Mesenchymal stem cell (in vitro differentiated cells and primary cell): ENCODE measurements at places on chromosomes 4 and X.

- DNase-seq: no peak
These were observed 131.5 kb downstream of the JADE1 start for GRCh38 chr4:128940971-128941370.

DNA sequence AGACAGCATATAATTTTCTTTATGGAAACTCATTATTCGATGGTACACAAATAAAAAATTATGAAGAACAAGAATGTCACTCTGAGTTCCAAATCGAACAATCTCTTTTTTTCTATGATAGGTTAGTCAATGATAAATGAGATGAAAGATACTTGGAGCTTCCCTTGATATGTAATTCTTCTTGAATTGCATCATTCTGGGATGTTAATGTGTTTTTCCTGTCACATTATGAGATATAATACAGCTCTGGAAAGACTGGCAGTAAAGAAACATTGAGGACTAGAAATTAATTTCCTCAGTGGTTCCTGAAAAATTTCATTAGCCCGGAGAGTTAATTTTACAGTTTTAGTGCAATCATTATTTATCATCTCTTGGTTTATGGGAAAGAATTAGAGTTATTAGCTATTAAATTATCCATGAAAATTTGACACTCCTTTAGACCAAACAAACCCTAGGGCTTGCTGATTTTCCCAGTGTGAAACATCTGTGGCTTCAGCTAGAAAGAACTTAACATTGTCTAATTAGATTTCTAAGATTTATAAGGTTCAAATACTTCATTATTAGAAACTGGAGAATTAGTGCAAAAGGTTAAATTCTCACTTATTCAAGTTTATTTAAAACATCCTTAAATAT lies 1546.6 kb upstream of the TENM3 start:
- DNase-seq: peak; percentile 5

DNA sequence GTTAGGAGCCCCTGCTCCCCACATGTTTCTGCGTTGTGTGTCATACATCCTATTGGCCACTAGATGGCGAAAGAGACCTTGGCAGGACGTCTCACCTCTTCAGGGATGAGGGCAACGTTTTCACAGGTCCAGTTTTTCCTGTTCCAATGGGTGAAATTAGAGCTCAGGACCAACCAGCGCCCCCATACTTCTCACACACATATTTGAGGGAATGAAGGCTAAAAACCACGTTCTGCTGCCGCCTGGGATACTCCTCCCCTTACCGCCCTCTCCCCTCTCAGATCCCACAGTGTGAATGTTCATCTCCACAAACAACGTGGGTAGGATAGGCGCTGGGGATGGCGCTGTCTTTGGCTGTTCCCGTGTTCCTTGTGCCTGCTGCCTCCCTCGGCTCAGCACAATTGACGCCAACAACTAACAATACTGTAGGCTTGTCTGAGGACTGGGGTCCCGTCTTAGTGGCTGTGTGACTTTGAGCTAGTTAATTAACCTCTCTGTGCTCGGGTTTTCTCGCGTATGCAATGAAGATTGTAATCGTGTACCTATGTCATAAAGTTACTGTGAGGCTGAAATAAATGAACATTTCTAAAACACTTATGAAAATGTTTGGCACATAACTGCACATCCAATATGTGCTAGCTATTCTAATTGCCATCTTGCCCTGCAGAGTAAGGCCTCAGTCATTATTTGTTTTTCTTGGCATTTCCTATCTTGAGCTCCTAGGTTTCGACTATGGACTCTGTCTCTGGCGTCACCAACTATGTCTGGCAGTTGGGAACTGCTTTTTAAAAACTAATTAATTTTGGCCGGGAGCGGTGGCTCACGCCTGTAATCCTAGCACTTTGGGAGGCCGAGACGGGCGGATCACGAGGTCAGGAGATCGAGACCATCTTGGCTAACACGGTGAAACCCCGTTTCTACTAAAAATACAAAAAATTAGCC lies 181.3 kb upstream of the STK26 start:
- DNase-seq: peak; percentile 54

DNA sequence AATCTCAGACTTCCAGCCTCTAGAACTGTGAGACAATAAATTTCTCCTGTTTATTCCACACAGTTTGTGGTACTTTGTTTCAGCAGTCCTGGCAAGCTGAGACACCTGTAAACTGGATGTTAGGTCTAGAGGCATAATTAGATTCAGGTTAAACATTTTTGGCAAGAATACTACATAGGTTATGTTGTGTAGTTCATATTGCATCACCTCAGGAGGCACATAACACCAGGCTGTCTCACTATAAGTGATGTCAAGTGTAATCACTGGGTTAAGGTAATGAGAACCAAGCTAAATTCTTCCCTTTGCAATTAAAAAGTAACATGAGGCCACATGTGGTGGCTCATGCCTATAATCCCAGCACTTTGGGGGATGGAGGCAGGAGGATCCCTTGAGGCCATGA lies 214.2 kb downstream of the ZNF674 start:
- DNase-seq: no peak

DNA sequence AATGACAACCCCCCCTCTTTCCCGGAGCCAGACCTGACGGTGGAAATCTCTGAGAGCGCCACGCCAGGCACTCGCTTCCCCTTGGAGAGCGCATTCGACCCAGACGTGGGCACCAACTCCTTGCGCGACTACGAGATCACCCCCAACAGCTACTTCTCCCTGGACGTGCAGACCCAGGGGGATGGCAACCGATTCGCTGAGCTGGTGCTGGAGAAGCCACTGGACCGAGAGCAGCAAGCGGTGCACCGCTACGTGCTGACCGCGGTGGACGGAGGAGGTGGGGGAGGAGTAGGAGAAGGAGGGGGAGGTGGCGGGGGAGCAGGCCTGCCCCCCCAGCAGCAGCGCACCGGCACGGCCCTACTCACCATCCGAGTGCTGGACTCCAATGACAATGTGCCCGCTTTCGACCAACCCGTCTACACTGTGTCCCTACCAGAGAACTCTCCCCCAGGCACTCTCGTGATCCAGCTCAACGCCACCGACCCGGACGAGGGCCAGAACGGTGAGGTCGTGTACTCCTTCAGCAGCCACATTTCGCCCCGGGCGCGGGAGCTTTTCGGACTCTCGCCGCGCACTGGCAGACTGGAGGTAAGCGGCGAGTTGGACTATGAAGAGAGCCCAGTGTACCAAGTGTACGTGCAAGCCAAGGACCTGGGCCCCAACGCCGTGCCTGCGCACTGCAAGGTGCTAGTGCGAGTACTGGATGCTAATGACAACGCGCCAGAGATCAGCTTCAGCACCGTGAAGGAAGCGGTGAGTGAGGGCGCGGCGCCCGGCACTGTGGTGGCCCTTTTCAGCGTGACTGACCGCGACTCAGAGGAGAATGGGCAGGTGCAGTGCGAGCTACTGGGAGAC lies 1.6 kb downstream of the PCDH10 start:
- peak; percentile 38 for DNase-seq

DNA sequence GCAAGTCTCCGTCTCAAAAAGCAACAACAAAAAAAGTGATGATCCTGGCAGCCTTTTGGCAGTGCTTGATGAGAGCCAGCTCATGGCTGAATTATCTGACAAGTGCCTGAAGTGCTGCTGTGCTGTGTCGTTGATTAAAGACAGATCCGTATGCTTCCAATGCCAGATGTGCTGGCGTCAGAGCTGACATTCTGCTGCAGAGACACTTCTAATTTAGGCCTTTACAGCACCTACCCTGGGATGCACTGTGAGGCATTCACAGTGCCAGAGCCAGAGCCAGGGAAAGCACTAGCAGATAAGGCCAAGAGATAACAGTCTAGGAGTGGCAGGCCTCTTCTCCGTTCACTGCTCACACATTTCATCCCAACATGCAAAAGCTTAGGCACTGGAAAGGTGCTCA lies 995.5 kb downstream of the RAB28 start:
- peak; percentile 12 for DNase-seq

GRCh38 chr4:186203406-186203805 lies 12.0 kb downstream of the CYP4V2 start:
- no peak for DNase-seq

DNA sequence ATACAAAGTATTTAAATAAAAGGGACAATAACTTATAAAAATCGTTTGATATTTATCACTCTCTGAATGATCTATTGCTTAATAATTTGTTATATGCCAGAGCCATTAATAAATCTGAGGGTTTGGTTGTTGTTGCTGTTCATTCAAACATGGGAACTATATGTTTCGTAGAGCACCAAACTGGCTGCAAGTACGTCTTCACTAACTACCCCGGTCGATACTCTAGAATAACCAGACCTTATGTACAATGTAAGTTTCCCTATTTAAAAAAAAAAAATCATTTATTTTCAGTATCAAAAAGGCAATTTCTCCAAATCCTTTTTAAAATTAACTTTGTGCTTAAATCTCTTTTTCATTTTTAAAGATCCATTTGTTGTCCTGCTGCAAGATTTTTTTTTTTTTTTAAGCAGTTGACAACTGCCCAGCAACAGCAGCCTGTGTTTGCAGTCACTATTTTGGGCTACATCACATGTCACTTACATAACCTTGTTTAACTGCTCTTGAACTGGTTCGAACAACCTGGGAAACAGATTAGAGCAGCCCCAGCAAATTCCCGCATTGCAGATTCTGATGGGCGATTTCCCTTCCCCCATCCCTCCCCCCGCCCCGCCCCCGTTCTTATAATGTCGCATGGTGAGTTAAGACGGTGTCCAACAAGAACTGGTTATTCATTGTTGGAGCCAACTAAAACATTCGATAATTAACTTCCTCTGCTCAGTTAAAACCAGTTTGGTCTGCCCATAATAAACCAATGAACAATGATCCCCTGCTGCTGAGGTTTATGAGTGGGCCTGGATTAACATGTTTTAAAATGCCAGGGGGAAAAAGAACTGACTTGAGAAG lies 238.9 kb downstream of the NR3C2 start:
- DNase-seq: no peak

GRCh38 chr4:145278341-145279121 lies 98.1 kb upstream of the OTUD4 start:
- peak; percentile 64 for DNase-seq
